ENCODE measurements at places on chromosomes 12 and 14.
A peak's percentile ranks its signal among the peaks of the same experiment; 100 is the strongest.

DNA sequence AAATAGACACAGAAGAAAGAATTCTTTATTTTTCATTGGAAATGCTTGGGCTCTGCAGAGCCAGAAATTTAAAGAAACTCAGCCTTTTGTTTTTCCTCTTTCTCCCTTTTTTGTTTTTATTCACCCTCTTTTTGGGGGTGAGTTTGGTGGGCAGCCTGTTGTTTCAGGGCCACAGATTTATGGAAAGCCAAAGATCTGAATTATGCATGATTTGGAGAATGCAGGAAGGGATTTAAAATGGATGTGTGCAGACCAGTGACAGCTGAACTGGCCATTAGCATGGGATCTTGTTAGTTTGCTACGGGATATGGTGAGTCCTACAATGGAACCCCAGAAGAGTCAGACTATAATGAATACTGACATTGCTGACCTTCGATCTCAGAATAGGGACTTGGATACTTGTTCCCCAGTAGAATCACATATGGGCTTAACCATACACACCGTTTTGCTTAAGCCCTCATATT, 7.7 kb upstream of the ATXN2 start:
- peak; percentile 64 for DNase-seq

- DNase-seq = no peak
Observed at GRCh38 chr12:104473374-104473983, 16.7 kb downstream of the CHST11 start.

DNA sequence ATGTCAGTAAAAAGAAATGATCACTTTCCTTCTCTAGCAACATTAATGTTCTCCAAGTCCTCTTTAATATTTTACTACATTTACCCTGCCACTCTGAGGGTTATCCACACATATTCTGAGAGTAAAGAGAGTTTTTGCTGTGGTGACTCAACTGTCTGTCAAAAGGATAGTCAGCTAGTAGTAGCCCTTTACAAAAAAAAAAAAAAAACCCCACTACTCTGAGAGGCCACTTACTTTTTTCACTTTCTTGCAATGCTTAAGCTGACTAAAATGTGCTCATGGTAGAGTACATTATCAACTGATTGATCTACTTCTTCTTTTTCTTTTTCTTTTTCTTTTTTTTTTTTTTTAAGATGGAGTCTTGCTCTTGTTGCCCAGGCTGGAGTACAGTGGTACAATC, 27.6 kb upstream of the PPM1A start:
- DNase-seq = no peak

GRCh38 chr12:9992296-9992695, 6.6 kb downstream of the CLEC1B start:
- peak; percentile 77 for DNase-seq

GRCh38 chr14:30195941-30196340, 268.3 kb upstream of the PRKD1 start:
- DNase-seq = peak; percentile 37

GRCh38 chr12:109445191-109445609, 31.9 kb downstream of the KCTD10 start:
- no peak for DNase-seq

DNA sequence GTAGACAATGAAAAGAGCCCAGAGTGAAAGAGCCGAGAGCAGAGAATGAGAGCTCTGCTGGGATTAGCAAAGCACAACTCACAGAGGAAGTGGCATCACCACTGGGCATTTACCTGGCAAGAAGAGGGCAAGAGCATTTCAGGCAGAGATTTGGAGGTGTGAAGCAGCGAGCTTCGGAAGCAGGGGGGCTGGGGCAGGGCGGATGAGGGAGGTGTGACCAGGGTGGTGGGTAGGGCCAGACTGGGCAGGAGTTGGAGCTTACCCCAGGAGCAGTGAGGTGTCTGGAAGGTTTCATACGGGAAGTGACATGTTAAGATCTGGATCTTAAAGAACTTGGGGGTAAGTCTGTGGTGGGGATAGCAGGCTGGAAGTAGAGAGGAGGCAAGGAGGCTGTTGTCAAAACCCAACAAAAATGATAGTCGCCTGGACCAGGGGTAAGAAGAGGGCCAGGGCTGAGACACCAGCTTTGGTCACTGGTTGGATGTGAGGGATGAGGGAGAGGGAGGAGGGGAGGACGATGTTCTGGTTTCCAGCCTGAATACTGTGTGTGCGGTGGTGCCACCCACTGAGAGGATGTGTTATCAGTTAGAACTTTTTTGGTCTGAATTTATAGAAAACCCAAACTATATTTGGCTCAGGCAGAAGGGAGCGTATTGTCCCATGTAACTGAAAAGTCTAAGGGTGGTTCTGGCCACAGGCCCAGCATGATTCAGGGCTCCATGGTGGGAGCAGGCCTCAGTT, 5.2 kb downstream of the SMIM41 start:
- DNase-seq = no peak

GRCh38 chr12:65800937-65801336, 23.3 kb upstream of the HMGA2 start:
- DNase-seq = no peak

- no peak for DNase-seq
Observed at GRCh38 chr12:19220205-19220604, 90.7 kb downstream of the PLEKHA5 start.

DNA sequence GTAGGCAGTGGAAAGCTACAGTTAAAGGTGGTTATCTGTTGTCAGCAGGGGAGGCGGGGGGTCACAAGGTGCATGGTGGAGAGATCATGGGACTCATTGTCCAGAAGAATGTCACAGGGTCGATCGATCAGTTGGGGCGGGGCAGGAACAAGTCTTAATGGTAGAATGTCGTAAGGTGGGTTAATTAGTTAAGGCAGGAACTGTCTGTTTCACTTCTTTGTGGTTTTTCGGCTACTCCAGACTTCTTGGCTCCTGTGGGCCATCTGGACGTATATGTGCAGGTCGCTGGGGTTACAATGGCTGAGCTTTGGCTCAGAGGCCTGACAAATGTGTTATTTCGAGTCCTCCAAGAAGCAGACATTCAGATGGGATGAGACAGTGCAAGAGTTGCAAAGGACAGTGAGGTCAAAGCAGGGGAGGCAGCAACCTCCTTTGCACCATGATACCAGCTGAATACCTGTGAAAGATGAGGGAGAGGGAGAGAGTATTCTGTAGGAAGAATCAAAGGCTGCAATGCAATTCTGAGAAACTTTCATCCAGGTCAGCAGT, 246.9 kb upstream of the TMEM132C start:
- DNase-seq = no peak

DNA sequence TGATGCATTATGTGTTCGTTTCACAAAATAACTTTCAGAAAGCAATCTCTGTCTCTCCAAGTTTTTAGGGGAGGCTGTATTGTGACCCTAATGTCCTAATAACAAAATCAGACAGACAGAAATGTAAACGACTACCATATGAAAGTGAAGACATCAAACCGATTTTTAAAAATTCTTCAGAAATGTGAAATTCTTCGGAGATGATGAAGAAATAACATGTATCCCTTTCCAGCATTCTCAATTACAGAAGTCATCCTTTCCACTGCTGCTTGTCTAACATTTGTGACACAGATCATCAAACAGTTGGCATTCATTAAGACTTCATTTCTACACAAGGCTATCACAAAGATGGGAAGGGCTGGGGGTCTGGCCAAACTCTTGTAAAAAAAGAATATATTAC, 41.0 kb downstream of the DMAC2L start:
- no peak for DNase-seq

- peak; percentile 45 for DNase-seq
Observed at GRCh38 chr14:104981699-104982541, 3.7 kb upstream of the CLBA1 start.

DNA sequence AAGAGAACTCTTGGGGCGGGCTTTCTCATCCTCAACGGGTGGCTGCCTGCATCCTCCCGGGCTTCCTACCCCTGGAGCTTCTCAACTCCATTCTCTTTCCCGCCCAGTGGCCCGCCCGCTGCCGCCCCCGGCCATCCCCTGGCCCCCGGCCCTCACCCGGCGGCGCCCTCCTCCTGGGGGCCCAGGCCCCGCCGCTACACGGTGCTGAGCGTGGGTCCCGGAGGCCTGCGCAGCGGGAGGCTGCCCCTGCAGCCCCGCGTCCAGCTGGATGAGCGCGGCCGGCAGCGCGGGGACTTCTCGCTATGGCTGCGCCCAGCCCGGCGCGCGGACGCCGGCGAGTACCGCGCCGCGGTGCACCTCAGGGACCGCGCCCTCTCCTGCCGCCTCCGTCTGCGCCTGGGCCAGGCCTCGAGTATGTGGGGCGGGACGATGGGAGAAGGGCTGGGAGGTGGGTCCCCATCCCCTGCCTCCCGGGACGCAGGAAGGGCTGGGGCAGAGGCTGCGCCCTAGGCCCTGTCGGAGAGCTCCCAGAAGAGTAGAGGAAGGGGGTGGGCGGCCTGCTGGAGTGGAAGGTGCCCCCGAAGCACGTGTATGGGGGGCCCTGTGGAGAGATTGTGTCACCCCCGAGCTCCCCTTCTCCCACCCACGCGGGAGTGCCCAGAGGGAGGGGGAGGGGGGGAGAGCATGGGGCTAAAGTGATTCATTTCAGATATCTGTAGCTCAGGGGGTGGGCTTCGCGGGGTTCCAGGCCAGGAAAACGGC, 1.5 kb downstream of the LAG3 start:
- no peak for DNase-seq

- no peak for DNase-seq
Observed at GRCh38 chr12:75305412-75306332, 24.5 kb downstream of the CAPS2 start.
